ENCODE measurements at places on chromosomes 3 and 15.

DNA sequence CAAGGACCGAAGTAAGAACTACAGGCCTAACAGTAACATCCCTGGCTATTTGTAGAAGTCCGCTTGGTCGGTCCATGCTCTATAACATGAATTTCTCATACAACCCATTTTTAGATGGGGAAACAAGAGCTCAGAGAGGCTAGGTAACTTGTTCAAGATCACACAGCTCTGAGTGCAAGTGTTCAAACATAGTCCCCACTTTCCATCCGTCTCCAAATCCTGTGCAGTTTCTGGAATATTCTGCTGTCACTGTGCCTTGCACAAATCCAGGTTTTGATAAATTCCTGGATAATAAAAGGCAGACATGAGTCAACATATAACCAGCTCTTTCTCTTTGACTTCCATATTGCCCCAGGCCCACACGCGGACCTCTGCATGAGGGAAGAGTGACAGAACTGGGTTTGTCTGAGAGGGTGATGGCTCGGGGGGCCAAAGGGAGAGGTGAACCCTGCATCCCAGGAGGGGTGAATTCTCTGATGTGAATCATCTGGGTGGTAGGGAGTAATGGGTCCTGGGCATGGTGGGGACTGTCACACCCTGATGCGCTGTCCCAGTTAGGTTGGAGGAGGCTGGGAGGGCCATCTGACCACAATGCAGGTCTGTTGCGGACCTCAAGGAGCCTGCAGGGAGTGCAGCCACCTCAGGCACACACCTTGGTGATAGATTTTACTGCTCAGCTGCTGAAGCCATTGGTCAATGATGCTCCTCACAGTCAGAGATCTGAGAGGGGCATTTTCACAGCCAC lies 162.2 kb downstream of the SMAD6 start:
- DNase-seq, result peak; percentile 4

DNA sequence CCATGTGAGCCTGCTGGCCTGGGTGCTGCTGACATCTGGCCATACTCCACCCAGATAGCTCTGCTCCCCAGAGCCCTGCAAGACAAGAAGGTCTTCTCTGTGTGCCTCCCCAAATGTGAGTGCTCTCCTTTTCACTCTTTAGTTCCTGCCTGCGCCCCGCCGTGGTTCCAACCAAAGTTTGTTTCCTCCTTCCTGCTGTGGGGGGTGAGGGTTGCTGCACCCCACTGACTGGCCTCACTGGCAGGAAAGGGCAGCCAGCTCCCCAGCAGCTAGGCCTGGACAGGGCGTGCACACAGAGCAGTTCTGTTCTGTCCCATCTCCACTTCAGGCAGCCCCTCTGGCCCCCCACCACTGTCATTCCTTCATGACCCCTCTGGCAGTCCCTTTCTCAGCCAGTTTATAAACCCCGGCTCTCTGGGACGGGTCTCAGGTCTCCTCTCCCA lies 5.4 kb upstream of the CCDC174 start:
- DNase-seq, result no peak

DNA sequence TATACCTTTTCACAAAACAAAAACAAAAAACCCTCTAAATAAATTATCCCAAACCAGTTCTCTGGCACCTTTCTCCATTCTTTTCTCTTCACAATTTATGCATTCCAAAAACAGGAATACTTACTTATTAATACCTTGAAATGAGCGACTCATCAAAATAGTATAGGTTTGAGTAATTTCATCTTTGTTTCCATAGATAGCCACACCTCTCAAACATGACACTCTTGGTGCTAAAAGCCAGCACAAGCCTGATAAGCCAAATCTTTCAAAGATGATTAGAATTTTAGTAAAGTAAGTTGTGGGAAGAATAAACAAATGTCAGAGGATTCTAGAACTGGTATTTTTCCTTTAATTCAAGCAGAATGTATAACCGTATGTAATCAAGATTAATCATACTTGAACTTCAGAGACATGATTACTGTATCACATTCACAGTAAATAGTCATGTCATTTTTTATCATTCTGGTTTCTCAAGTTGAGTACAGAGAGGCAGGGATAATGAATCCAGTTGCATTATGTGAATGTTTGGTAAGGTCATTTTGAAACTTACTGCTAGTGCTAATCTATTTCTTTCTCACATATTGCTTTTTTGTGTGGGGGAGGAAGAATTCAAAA lies 12.1 kb upstream of the WDR5B start:
- no peak for DNase-seq

DNA sequence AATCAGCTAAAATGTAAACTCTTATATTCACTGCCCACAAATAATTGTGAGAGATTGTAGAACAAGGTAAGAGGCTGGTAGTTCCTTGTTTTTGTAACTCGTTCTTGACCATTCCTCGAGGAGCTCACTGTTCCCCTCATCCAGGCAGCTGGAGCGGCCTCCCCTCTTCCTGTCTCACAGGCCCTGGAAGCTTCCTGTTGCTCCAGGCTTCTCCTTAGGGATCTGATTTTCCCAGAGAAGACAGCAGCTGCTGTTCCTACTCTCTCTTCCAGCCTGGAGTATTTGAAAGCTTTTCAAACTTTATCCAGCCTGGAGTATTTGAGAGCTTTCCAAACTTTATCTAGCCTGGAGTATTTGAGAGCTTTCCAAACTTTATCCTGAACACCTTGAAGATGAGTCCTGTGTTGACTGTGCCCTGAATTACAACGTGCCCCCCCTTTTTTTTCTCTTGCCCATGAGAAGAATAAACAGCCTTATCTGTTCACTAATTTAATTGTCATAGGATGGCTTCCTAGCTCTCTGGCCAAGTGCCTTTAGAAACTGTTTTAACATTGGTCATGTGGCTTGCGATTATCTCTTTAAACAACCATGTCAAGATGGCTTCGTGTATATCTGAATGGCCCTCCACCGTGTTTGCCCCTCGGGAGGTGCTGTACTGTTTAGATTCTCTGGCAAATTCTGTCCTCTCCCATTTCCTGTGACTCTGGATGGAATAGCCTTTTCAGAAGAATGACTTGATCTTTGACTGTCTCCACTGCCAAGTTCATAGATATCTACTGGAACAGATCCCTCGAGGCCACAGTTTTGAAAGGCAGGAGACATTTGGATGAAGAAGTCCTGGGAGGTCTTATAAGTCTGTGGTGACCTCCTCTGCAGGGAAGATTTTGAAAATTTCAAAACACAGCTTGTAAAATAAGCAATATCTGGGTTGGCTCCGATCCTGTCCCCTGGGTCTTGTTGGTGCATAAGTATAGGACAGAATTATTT lies 4.8 kb downstream of the ADAMTSL3 start:
- DNase-seq, result no peak

DNA sequence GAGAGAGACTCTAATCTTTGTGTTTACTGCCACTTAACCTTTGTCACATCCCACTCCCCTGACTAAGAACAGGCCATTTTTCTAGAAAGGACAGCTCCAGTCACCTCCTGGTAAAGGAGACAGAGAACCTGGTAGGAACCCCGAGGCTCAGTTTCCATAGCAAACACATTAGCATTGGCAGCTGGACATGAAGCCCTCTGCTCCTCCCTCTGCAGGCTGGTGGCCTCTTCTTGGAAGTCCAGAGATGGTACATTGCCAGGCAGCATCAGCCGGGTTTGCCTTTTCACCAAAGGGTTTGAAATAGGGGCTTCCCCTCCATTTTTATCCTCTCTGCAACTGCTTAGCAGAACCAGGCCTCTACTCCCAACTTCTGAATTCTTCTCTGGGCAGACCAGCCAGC lies 213.4 kb upstream of the SEMA6D start:
- DNase-seq, result no peak

DNA sequence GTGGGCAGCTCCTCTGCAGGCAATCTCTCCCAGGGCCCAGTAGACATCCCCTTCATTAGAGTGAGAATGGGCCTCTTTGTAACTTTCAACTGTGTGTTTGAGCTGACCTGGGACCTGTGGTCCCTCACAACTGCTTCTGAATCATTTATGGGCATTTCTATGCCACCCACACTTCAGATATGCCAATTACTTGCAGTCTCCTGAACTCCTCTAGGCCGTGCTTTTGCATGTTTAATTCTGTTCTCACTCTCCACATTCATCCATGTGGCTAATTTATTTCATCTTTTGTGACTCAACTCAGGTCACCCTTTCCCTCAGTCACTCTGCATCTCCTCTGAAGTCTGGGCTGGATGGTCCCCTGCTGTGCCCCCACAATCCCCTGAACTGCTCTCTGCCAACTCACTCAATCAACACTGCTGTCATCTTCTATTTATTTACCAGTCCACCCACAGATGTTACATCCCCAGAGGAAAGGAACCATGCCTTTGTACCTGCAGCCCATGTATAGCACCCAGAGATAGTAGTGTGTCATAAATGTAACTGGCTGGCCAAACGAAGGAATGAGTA lies 364.7 kb downstream of the EPHB1 start:
- DNase-seq, result no peak

DNA sequence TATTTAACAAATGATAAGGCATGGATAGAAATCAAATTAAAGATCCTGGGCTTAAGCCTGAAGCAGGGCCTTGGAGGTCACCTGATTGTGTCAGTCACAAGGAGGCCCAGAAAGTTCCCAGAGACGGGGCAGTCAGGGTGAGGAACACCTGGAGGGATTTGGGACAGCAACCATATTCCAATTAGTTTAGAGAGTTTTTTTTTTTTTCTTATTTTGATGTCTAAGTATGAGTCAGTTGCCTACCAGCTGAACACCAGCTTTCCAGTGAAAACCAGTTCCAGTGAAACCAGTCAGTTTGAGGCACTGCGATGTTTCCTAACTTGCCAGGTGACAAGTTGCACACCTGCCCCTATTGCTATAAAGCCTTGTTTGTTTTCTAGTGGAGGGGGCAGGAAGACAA lies 350.7 kb upstream of the AZI2 start:
- DNase-seq, result no peak

DNA sequence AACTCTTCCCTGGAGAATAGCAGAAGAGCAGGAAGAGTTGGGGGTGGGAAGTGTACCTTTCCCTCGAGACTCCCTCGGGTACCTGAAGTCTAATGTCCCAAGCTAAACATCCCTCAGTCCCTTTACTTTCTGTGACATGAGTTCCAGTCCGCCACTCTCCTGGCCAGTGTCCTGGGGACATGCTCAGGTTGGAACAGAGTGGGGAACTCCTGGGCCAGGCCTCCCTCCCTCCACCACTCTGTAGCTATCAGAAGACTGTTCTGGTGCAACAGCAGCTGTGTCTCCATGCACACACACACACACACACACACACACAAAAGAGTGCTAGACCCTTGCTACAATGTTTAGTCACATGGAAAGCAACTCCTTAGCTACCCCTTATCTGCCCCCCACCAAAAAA lies 155.0 kb upstream of the HES1 start:
- DNase-seq, result no peak

- no peak for DNase-seq
Observed at GRCh38 chr15:89475661-89476060, 20.7 kb downstream of the RHCG start.

- no peak for DNase-seq
Observed at GRCh38 chr3:150511122-150511821, 35.0 kb downstream of the SERP1 start.

GRCh38 chr3:144431134-144431533 lies 459.5 kb downstream of the DIPK2A start:
- DNase-seq, result no peak

DNA sequence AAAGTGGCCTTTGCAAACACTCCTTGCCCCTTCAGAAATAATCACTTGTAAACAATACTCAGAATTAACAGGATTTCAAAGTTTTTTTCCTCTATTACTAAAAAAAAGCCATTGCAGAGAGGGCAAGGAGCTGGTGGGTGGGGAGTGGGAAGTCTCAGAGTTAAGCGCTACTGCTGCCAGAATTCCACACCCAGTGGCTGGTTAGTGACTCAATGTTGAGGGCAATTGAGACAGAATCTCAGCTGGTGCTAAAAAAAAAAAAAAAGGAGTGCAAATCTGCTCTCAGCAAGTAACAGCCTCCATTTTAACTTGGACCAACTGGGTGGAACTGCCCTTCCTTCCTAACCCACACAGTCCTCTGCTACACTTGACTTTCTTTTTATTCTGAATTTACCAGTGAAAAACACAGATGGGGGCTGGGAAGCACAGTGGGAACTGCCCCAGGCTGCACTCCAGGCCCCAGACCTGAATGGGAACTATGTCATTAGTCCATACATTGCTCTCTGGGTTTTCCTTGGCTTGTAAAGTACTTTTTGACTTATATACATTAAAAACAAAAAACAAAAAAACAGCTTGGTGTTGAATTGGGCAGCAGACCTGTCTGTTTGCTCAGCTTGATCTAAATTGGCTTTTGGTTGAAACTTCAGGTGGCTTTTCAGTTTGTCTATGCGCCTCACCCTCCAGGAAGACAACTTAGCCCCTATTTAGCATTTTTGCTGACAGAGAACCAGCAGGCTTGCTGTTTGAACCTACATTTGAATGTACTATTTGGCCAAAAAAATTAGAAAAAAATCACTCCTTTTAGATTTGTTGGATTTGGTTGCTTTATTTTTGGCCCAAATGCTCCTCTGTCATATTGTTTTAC lies 357.8 kb upstream of the TBL1XR1 start:
- peak; percentile 21 for DNase-seq

DNA sequence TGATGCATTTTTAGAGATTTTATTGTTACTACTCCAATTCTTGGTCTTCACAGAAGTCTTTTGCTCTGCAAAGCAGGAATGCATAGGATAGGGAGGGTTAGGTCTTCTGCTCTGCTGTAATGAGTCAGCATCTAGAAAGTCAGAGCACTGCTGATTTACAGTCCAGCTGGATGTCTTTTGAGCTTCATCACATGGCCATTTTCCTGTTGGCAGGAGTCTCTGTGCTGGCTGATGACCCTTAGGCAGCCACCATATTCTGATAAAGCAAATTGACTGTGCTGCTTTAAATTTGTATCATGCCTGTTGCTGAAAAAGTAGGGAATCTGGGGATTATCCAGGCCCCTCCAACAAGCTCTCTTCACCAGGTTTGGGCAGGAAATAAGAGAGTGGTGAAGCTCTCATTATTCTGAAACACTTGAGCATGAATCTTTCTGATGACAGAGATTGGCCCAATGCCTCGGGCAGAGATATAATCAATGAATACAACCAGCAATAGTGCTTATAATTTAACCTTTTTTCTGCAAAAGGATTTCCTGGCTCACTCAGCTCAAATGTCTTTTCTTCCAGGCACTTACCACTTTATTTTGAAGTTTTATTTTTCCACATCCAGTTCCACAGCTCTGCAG lies 9.7 kb upstream of the CRBN start:
- no peak for DNase-seq

- DNase-seq, result no peak
Observed at GRCh38 chr3:51390246-51391074, 625 bp upstream of the RBM15B start.

- DNase-seq, result no peak
Observed at GRCh38 chr15:67803996-67804843, 21.1 kb upstream of the SKOR1 start.

DNA sequence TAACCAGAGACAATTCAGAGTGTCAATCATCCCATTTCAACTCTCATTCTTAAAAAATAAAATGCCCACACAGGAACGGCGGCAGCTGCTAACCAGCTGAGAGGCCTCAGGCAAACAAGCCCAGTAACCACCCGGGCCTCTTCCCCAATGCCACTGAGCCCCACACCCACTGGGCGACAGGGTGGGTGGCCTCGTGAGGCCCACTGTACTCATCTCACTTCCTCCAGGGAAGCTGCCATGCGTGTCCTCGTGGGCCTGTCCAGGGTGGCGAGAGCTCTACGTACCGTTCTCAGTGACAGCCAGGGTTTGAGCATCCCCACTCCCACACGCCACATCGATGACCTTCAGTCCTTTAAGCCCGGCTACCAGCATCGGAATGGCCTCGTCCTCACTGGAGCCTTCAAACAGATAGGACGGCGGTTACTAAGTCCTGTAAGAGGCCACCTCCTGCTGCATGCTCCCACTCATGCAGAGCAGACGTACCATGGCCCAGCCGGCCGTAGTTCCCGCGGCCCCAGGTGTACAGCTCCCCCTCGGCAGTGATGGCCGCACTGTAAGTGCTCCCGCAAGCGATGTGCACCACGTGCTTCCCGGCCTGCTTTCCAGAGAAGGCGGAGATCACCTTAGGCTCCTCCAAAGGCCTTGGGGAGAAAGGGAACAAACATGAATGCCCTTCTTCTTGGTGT lies 56.5 kb downstream of the HERC2 start:
- no peak for DNase-seq
